Smooth muscle cell of trachea (primary cell): ENCODE measurements at places on chromosomes 1 and 21. TPM values are rescaled to one million over a fixed set of nuclear protein-coding genes. Genes with fewer than 3 reads are reported as not detected.

Gene AMPD1
- not detected in 2 replicates for total RNA-seq

Gene LEPROT
- total RNA-seq, result 47.9 and 58.1 TPM in 2 replicates

Gene CRNN
- total RNA-seq, result not detected in 2 replicates

Gene FOXO6
- not detected in 2 replicates for total RNA-seq

Gene CSMD2
- 2.2 and 5.0 TPM in 2 replicates for total RNA-seq

Gene SLC30A10
- total RNA-seq, result not detected in 2 replicates

Gene ETNK2
- 2.6 and 5.3 TPM in 2 replicates for total RNA-seq

Gene UQCRHL
- 1.2 and 2.0 TPM in 2 replicates for total RNA-seq

Gene GRHL3
- not detected in 2 replicates for total RNA-seq

Gene DPM3
- 24.6 and 27.6 TPM in 2 replicates for total RNA-seq

Gene KCNE2
- not detected in 2 replicates for total RNA-seq

Gene ASPM
- 2.0 and 60.8 TPM in 2 replicates for total RNA-seq

Gene ADAM30
- not detected in 2 replicates for total RNA-seq
